ENCODE measurements at places on chromosomes 7 and 10.

GRCh38 chr7:140702774-140703173 lies 6.3 kb downstream of the NDUFB2 start:
- no peak for DNase-seq

GRCh38 chr10:125521721-125522680 lies 161.0 kb downstream of the TEX36 start:
- peak; percentile 37 for DNase-seq

- DNase-seq = no peak
These were observed 8.3 kb downstream of the EBF3 start for GRCh38 chr10:129955601-129956285.

DNA sequence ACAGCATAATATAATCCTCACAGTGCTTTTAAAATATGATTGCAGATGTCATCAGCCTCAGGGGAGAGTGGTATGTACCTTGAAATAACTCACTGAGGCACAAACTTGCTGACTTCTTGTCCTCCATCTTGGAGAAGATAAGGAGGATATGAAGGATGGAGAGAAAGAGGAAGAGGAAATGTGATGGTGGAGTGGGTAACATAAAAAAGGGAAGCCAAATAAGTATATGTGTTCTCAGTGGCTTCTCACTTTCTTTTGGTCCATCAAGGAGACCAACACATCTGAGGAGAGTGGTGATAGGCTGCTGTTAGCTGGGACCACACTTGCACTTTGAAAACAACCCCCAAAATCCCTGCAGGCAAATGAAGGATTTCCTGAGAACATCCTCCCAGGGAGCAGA lies 21.6 kb upstream of the ZNF37A start:
- DNase-seq = no peak

DNA sequence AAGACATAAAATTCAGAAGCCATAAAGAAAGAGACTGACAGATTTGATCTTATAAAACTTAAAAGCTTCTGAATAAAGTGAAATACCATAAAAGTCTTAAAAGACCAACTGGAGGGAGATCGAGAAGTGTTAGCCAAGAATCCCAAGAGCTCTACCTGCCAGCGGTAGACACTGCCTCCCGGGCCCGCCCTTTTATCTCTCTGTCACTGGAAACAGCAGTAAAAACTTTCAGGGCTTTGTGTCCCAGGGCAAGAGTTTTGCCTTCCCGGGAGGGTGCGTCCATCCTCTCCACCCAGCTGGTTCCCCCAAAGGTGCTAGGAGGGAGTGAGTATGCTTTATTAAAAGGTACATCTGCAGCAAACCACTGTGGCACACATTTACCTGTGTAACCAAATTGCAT lies 5.8 kb downstream of the PLA2G12B start:
- DNase-seq = no peak

- peak; percentile 65 for DNase-seq
These were observed 54.7 kb upstream of the EGR2 start for GRCh38 chr10:62870866-62871265.

GRCh38 chr10:69643779-69644657 lies 14.0 kb downstream of the FAM241B start:
- no peak for DNase-seq

DNA sequence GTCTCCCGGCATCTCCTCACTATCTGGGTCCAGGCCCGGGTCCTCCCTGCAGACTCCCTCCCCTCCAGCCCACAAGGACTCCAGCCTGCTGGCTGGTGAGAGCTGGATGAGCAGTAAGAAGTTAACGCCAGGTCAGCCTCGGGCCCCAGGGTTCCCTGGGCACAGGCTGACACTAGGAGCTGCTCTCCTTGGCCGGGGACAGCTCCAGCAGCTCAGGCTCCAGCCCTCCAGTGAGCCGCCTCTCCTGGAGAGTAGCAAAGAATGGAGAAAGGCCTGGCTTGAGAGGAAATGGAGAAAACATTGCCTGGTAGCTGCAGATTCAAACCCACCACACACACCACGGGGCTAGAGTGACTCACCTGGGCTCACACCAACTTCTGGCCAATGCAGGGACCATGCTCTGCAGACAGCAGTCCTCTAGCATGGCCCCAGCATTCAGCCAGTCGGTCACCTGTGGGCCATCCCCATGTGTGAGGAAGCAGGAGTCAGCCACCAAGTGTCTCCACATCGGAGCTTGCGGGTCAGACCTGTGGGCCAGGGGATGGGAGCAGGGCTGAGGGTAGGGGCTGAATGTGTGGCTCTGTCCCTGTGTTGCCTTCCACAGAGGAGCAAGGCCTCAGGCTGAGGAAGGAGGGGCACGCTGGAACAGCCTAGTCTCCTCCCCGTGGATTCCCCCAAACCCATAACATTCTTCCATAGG lies 6.5 kb downstream of the SAP25 start:
- no peak for DNase-seq

- DNase-seq = peak; percentile 73
These were observed 84.7 kb downstream of the SNX10 start for GRCh38 chr7:26376175-26376917.

DNA sequence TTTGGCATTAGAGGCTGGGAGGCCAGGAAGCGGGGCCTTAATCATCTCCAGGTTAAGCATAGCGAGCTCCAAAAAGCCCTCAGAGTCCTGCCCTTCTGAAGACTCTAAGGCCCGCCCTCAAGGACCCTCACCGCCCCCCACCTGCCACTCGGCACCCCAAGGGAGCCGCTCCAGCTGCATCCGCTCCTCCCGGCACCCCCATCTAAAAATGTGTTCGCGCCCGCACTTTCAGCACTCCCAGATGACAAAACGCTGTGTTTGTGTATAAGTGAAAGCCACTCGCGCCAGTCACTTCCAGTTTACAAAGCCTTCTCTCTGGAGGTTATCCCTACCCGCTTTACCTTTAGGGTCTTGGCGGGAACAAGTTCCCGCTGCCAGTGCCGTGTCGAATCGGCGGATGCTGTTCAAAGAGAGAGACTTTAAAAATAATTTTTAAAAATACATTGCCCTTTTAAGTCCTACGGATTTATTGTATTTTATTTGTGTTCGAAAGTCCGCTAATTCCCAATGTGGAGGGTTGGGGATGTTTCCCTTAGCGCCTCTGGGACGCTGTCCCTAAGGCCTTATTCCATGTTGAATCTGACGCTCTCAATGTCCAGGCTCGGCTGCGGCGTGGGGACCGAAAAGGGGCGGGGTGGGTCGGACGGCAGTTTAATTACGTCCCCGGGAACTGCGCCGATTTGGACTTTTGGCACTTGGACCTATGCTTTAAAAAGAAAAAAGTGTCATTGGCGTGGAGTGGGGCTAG lies at the start of the genes DCLRE1A and NHLRC2:
Gene DCLRE1A, minus strand, starts transcription at position 70 of the 748 bp plus-strand sequence. CDS start 900 bp downstream, outside the sequence.
Gene NHLRC2, plus strand, starts transcription at position 649 of the 748 bp plus-strand sequence. CDS start 212 bp downstream, outside the sequence.
- peak; percentile 72 for DNase-seq

DNA sequence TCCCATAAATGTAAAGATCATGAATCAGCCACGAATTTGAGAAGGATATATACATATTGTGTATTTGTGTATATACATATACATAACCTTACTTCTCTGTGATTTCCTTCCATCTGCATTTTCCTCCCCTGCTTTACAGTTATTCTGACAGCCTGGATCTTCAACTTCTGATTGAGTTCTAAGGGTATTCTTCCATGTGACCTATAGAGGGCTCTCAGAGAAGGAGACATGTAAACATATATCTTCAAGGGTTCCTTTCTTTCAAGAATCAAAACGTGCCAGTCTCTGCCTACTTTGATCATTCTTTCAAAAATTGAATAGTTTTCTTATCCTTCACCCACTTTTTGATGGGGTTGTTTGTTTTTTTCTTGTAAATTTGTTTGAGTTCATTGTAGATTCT lies 453.7 kb upstream of the POT1 start:
- DNase-seq = peak; percentile 3

GRCh38 chr10:3735175-3735574 lies 49.8 kb downstream of the KLF6 start:
- no peak for DNase-seq

- no peak for DNase-seq
These were observed 578.9 kb downstream of the AUTS2 start for GRCh38 chr7:70177166-70177565.

- DNase-seq = no peak
These were observed 66.0 kb downstream of the TCERG1L start for GRCh38 chr10:131245475-131246059.

DNA sequence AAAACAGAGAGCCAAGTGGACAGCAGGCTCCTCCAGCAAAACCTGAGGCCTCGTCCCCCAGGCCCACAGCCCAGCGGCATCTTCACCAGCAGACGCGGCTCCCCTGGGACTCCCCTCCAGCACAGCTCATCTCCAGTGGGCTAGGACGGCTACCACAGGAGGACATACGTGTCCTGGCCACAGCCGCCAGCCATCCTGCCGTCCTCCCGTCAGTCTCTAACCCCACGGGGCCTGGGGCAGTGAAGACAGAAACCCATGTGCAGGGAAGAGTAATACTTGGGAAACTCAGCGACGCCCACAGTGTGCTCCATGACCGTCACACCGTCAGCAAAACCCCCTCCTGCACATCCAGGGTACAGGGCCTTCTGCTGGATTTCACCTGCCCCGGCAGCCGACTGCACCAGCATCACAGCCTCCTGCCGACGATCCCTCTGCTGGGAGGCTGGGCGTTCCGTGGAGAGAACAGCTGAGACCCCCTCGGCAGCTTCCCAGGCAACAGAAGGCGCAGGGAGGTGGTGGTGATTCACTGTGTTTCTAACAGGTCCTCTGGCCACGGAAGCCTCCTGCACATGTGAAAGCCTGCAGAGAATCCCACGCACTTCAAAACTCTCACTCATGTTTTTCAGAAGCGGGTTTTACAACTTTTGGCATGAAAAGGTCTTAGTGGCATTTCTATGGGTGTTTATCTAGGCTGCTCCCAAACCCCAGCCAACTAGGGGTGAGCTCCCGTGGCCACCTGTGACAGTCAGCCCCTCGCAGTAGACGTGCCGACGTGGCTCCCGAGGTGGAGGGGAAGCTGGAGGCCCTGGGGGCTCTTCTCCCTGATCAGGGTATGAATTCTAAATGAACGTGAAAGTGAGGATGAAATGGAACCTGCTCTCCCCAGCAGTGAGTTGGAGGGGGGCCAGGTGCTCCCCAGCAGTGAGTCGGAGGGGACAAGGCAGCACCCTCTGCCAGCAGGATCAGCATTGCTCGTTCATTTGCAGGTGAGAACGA lies 513.5 kb downstream of the PTPRN2 start:
- no peak for DNase-seq

GRCh38 chr7:151429560-151430331 lies 10.2 kb downstream of the CRYGN start:
- no peak for DNase-seq

Measured in GM20000 (cell line).